ENCODE measurements at places on chromosomes 6 and 20. TPM values are rescaled to one million over a fixed set of nuclear protein-coding genes. Genes with fewer than 3 reads are reported as not detected.

GRCh38 chr6:33797626-33798342 is 6.0 kb downstream of the MLN start:
- no peak for DNase-seq

DNA sequence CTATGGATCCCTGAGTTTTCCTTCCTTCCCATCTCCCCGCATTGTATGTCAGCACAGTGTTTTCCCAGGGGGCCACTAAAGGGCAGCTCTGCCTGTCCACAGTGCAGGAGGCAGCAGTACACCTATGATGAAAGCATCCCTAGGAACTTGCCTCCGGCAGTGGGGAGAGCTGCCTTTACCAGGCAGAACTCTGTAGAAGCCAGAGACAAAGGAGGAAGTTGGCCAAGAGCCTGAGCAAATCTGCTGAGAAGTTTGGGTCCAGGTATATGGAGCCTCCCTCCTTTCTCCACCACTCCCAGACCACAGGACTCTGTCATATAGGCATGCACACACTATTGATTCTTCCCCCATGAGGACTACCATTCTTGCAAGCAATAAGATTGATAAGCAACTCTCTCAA is 282.7 kb downstream of the TBC1D7 start:
- no peak for DNase-seq

- DNase-seq = no peak
These were observed 154.6 kb upstream of the AHI1 start for GRCh38 chr6:135651964-135652755.

STMND1 gene
- total RNA-seq = not detected

ENPP1 gene
- 6.0 TPM for total RNA-seq

TCF21 gene
- total RNA-seq = 1.3 TPM

SLC17A1 gene
- not detected for total RNA-seq

ME1 gene
- total RNA-seq = 39.7 TPM

All from fibroblast of villous mesenchyme (primary cell).